HCT116 (cell line): ENCODE measurements at places on chromosomes 6 and 20. TPM values are rescaled to one million over a fixed set of nuclear protein-coding genes. Genes with fewer than 3 reads are reported as not detected.

The RAET1L gene
- 1.5 TPM for total RNA-seq

The BPIFB4 gene
- total RNA-seq, result not detected

The PGC gene
- 1.2 TPM for total RNA-seq

- H3K27ac ChIP-seq, result no peak overlapping the region
- no peak for DNase-seq
- H3K4me3 ChIP-seq, result no peak overlapping the region
- H3K4me1 ChIP-seq, result peaks cover 3% of the 10 kb centered on the region; the same call in 1 of the 2 replicates
- no peaks in the 10 kb centered on the region for H3K27me3 ChIP-seq
Measured at GRCh38 chr6:41757931-41758640, 10.9 kb upstream of the PGC start.

DNA sequence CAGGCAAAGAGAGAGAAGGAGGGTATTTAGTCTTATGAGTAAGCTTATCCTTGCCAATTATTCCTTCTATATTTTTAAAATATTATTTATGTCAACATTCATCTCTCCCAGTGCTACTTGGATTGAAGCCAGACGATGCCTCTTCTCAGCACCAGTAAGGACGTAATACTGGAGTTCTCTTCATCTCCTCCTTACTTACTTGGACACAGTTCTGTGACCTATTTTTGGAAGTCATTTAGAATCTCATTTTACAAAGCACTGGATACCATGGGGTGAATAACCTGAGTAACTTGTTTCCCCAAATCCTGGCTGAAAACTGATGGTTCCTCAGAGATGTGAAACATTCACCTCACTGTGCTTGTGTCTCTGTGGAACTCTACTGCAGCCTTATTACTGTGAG is 137.4 kb upstream of the LAMP5 start:
- no peaks in the 10 kb centered on the region for H3K36me3 ChIP-seq
- H3K27ac ChIP-seq, result no peak overlapping the region
- no peaks in the 10 kb centered on the region for H3K27me3 ChIP-seq
- H3K4me1 ChIP-seq, result no peaks in the 10 kb centered on the region

- H3K27me3 ChIP-seq, result no peaks in the 10 kb centered on the region
- H3K27ac ChIP-seq, result no peak overlapping the region
- DNase-seq, result no peak
- no peaks in the 10 kb centered on the region for H3K4me1 ChIP-seq
- no peaks in the 10 kb centered on the region for H3K36me3 ChIP-seq
- H3K4me3 ChIP-seq, result no peak overlapping the region
Measured at GRCh38 chr6:147776631-147777213, 268.2 kb downstream of the SAMD5 start.

DNA sequence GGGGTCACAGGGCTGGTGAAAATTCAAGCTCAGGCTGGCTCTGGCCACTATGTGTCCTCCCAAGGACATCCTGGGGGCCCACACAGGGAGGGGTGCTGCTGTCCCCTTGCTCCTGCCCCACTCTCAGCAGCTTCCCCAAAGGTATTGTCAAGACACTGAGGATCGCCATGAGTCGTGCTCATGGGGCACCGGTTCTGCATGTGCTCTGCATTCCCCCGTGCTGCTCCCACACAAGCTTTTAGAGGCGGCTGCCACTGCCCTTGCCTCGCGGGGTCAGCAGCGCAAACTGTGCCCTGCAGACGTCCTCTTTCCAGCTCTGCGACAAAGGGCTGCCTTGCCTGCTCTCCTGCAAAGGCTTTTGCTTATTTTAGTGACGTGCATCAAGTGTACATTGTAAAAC is 179.8 kb downstream of the ERMARD start:
- no peak overlapping the region for H3K4me3 ChIP-seq
- no peaks in the 10 kb centered on the region for H3K27me3 ChIP-seq
- H3K36me3 ChIP-seq, result no peaks in the 10 kb centered on the region
- peaks cover 4% of the 10 kb centered on the region for H3K4me1 ChIP-seq

GRCh38 chr20:62892348-62893304 is 31.0 kb upstream of the TCFL5 start:
- H3K4me1 ChIP-seq, result no peaks in the 10 kb centered on the region
- no peak overlapping the region for H3K4me3 ChIP-seq
- no peaks in the 10 kb centered on the region for H3K27me3 ChIP-seq
- no peak overlapping the region for H3K27ac ChIP-seq

GRCh38 chr6:26471970-26472369 is 14.2 kb downstream of the BTN2A1 start:
- peaks cover 9% of the 10 kb centered on the region; the same call in 1 of the 2 replicates for H3K36me3 ChIP-seq
- no peak overlapping the region for H3K4me3 ChIP-seq
- H3K27me3 ChIP-seq, result no peaks in the 10 kb centered on the region
- H3K4me1 ChIP-seq, result peaks cover 15% of the 10 kb centered on the region
- no peak for DNase-seq
- H3K27ac ChIP-seq, result no peak overlapping the region

- no peaks in the 10 kb centered on the region for H3K36me3 ChIP-seq
- H3K27ac ChIP-seq, result peak overlapping the region; percentile 72
- peaks cover 8% of the 10 kb centered on the region for H3K4me1 ChIP-seq
- H3K27me3 ChIP-seq, result no peaks in the 10 kb centered on the region
- H3K4me3 ChIP-seq, result peak overlapping the region; percentile 82
Measured at GRCh38 chr6:109008537-109009235, 86.0 kb downstream of the SESN1 start.
